Mesothelial cell of epicardium (in vitro differentiated cells): ENCODE measurements at places on chromosomes 6 and 20. TPM values are rescaled to one million over a fixed set of nuclear protein-coding genes. Genes with fewer than 3 reads are reported as not detected.

The OR12D3 gene
- not detected in 3 replicates for total RNA-seq

DNA sequence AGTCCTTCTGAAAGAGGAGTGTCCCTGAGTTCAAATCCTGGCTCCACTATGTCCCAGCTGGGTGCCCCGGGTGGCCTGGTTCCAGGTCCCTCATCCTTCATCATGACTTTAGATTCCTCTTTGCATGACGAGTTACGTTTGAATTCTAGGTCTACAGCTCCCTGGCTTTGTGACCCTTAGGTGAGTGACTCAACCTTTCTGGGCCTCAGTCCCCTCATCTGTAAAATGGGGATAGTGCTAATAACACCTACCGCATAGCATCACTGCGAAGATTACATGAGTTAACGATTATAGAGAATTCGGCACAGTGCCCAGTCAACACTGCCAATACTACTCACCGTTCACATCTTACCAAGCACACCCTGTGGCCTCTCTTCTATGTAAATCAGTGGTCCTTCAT, 39.4 kb downstream of the RSPO4 start:
- H3K36me3 ChIP-seq, result no peaks in the 10 kb centered on the region
- no peak overlapping the region for H3K27ac ChIP-seq
- peaks cover 2% of the 10 kb centered on the region for H3K4me1 ChIP-seq
- peaks cover 20% of the 10 kb centered on the region for H3K27me3 ChIP-seq

GRCh38 chr20:52493171-52493721, 301.7 kb upstream of the ZFP64 start:
- H3K27me3 ChIP-seq, result no peaks in the 10 kb centered on the region
- H3K27ac ChIP-seq, result peak overlapping the region; percentile 80
- H3K4me1 ChIP-seq, result peaks cover 30% of the 10 kb centered on the region
- no peaks in the 10 kb centered on the region for H3K36me3 ChIP-seq

DNA sequence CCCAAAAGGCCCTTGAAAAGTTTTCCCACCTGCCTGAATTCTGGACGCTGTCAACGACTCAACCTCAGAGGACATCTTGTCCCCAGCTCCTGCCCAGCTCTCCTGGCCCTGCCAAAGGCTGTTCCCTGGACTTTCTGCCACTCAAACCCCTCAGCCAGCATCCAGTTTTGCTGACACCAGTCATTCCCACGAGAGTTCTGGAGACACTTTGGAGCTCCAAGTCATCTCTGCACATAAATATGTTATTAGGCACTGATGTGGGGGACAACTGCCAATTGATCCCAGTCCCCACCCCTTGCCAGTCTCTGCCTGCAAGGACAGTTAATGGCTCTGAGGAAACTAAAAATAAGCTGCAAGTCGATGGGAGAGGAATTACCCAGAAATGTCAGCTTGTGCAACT, 38.9 kb upstream of the KCNB1 start:
- H3K36me3 ChIP-seq, result peaks cover 67% of the 10 kb centered on the region
- H3K4me1 ChIP-seq, result no peaks in the 10 kb centered on the region
- H3K4me3 ChIP-seq, result no peak overlapping the region
- no peaks in the 10 kb centered on the region for H3K27me3 ChIP-seq
- no peak overlapping the region for H3K27ac ChIP-seq

GRCh38 chr6:146277142-146277541, 248.3 kb downstream of the GRM1 start:
- H3K4me3 ChIP-seq, result no peak overlapping the region
- no peak overlapping the region for H3K27ac ChIP-seq
- H3K36me3 ChIP-seq, result no peaks in the 10 kb centered on the region
- no peaks in the 10 kb centered on the region for H3K27me3 ChIP-seq
